Right kidney (tissue), 9 donors: ENCODE measurements at places on chromosomes 3 and 15.

- DNase-seq, result no peak
Observed at GRCh38 chr3:147415286-147415685, 6.1 kb downstream of the ZIC1 start.

DNA sequence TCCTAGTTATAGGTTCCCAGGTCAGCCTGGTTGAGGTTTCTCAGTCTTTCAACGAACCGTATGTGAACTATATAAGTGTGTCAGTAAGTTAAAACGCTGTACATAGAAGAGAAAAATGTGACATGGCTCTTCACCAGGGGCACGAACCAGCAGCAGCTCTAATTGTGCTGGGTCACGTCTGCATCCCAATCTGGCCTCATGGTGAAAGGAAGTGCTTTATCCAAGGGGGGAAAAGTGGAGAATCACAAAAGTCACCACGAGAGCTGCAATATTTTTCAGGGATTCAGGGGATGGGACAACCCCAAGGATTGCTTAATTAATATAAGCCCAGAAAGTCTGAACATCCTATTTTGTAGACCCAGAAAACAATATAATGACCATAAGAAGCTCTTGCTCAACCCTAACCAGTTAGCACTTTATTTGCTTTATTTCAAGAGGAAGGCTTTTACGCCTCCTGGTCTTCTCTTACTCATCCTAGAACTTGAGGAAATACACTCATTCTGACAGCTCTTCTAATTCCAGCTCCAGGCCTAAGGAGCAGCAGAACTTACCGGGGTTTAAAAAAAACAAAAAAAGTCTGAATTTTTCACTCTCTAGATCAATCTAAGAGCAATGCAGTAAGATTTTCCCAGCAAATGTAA, 16.5 kb downstream of the ANXA2 start:
- DNase-seq, result no peak

DNA sequence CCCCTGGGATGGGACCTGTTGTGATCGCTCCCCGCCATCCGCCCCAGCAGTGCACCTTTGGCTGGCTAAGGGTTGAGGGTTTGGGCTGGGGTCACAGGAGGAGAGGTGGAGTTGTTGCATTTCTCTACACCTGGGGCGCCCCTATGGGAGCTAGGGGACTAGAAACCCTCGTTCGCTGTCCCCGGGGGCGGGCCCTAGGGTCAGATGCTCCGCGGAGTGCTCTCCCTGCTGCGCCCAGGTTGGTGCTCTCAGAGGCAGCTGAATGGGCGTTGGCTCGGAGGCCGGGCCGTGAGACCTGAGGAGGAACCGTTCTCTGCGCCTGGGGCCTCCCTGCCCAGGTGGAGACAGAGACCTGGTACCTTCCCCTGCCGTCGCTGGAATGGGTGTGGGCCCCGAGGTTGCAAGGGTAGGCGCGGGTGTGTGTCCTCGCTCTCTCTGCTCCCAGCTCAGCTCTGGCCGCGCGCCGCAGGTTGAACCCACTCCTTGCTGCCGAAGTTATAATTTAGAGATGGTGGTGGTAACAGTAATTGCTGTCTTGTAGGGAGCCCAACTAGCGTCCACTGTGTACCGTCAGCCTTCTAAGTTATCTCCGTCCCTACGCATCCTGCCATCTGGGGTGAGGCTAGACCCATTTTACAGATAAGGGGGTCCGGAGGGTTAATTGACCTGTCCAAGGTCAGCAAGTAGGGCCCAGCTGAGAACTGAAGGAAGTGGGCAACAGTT, 965 bp downstream of the FLNB start:
- peak; percentile 53 for DNase-seq

DNA sequence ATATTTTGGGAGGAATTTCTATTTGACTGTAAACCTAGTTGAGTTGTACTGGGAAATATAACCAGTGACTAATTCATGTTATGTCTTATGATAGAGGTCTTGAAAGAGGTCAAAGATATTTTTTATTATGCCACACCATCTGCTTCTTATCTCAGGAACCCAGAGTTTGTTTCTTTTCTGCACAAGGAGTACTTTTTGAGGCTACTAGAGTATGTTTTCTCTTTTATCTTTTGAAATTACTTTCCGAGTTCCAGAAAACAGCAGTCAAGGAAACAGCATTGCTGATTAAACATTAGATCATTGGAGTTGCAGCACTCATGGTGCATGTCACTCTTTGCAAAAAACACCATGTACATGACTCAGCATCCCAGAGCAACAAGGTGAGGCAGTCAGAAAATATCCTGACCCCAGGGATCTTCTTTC, 645.8 kb upstream of the NR2F2 start:
- no peak for DNase-seq

DNA sequence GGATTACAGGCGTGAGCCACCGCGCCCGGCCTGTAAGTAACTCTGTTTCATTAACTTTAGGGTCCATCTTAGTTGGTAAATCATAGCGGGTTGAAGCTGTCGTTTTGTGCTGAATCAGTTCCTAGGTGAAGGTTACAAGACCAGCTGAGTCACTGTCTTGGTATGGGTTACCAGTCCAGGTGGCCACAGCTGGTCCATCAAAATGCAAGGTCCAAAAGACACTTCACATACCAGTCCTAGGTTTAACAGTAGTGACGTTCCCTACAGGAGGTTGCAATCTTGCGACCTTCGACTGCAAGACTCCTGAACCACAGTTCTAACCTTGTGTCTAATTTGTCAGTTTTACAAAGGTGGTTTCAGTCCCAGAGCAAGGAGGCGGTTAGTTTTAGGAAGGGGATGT, 160.1 kb upstream of the ATP10A start:
- DNase-seq, result no peak

DNA sequence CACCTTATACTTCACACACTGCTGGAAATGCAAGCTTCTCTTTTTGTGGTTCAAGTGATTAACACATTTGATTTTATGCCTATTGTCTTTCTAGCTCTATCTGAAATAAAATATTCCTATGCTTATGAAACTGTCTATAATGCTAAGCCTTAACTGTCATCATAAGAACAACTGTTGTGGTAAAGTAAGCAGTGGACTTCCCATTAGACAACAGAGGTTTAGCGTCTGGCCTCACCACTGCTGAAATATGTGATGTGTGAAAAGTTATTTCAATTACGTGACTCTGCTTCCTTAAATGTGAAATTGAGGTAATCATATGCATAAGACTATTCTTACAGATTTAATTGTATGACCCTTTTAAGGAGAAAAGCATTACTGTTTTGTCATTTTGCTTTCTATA, 140.2 kb upstream of the LYSMD4 start:
- no peak for DNase-seq

- DNase-seq, result no peak
Observed at GRCh38 chr3:128466840-128467541, at the start of gene DNAJB8. DNAJB8 (minus strand) TSS chr3:128466890; CDS start chr3:128463245, 3,645 bp downstream.

DNA sequence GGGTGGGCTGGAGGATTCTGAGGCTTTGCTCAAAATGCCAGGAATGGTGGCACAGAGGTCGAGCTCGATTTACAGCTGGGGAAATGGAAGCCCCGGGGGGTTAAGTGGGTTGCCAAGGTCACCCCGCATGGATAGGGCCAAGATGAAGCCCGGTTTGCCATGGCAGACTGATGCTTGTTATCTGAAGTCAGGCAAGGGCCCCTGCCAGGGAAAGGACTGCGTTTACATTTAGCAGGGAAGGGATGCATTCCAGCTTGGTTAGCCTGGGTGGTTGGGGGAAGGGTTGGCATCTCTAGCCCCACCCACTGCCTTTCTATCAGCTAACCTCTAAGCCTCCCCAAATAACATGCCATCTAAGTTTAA, 79.0 kb downstream of the RPLP1 start:
- no peak for DNase-seq

DNA sequence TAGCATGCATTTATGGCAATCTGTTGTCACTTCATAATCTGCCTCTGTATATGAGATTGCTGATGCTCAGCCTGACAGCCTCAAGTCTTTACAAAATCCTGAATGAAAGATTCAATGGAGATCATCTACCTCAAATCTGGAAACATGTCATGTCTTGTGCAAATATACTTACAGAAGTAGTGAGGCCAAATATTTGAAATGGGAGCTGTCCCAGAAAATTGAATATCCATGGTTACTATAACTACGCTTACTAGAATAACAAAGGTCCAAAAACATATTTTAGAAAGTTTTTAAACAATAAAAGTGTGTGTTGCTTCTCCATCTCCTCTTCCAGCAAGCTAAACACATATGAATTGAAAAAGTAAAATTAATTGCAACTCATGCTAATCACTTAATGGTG, 133.2 kb upstream of the DPH6 start:
- no peak for DNase-seq

DNA sequence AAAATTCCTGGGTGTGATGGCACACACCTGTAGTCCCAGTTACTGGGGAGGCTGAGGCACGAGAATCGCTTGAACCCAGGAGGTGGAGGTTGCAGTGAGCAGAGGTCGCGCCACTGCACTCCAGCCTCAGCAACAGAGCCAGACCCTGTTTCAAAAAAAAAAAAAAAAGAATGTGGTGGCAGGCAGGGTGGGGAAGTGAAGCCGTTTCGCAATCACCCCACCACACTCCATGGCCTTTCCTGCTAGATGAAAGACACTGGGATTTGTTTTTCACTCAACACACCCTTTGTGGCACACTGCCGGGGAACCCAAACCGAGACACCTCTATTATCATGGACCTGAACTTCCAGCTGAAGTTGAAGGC, 172.4 kb upstream of the IQSEC1 start:
- DNase-seq, result no peak

DNA sequence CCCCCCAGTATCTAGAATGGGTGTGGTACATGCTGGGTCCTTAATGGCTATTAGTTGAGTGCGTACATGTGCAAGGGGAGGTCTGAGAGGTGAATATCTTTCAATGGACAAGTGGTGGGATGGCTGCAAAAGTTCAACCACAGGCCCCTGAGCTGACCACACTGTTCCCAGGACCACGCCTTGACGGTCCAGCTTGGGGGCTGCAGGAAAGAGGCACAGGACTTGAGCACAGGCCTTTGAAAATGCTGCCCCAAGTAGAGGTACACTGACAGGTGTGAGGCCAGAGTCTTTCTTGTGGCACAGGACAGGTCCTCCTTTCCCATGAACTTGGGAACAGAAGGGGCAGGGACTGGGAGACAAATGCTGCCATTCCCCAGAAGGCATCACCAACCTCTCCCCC, 24.0 kb downstream of the AMOTL2 start:
- DNase-seq, result no peak

- no peak for DNase-seq
Observed at GRCh38 chr3:120095979-120096426, 1.8 kb upstream of the GSK3B start.

GRCh38 chr15:99149366-99149765, 44.5 kb downstream of the SYNM start:
- DNase-seq, result no peak

DNA sequence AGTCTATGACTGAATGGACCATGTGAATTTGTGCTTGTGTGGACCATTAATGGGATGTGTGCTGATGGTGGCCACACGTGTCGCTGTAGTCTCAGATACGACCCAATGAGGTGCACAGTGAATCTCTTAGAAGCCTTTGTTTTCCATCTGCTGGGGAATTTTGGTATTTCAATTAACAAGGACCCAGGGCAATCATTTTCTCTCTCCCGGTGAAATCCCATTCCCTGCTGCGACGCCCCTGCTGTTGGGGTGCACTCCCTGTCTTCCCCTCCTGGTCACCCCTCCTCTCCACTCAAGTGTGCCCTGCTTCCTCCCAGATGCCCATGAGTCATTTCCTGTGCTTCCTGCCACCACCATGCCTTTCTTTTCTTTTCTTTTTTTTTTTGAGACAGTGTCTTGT, 32.7 kb downstream of the EBLN2 start:
- no peak for DNase-seq

DNA sequence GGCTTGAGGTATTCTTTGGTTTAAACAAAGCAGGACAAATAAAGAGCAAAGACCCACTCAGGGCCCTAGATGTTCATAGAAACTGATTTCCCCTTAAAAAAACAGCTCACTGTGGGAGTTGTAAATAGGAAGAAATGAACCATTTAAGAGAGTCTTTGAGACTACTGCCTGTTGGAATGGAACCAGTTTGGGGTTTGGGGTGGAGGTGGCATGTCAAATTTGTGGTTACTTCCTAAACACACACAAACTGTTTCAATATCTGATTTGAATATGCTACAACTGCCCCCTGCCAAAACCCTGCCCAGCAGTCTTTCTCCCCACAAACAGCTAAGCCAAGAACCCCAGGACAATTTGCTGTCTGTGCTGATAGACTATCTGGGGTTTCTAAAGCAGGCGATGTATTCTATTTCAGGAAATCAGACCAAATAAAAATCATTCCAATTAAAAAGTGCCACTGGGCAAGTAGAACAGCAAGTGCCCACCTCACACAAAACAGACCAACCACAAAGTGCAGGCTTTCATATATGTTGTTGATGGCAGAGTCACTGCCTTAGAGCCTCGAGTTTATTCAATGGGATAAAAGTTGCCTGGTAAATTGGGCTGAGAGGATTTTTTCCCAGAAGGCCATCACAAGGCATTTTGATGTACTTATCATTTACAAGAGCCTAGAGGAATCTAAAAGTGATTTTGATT, 293.9 kb upstream of the PROK2 start:
- no peak for DNase-seq

DNA sequence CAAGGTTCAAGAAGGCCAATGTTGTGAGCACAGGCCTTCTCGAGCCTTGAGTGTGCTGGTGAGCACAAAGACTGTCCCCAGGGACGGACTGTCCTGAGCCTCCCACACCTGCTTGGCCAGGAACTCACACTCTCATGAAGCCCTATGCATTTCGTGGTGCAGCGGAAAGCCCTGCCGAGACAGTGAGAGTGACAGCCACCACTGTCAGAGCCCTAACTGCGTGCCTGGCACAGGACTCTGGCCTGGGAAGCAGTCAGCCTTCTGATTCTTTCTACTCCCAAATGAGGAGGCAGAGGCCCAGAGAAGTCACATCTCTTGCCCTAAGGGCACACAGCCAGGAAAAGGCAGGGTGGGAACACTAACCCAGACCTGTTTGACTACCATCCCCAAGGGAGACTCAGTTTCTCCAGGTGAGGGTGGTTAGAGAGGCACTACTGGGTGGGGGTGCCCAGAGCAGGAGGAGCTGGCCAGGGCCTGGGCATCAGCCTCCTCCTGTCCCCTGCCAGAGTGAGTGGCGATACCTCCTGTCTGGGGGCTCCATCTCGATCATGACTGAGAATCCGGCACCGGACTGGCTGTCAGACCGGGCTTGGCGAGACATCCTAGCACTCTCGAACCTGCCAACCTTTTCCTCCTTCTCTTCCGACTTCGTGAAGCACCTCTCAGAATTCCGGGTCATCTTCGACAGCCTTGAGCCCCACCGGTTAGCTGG, 50.8 kb downstream of the SEMA3G start:
- no peak for DNase-seq

DNA sequence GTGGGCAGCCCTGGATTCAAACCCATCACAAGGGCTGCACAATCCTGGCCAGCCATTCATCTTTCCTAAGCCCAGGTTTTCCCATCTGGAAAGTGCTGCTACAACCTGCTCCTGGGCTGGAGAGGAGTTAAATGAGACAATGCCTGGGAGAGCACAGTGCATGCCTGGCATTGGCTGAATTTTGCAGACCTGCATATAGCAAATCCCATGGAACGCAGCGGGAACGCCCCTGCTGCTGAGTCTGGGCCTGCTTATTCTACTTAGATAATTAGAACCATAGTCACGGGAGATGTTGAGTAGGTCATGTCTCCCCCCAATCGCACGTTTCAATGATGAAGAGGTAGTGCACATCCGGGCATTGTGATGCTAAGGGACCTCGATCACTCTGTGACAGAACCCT, 46.6 kb downstream of the ABTB1 start:
- DNase-seq, result no peak
